ENCODE measurements at places on chromosomes 11 and 22. TPM values are rescaled to one million over a fixed set of nuclear protein-coding genes. Genes with fewer than 3 reads are reported as not detected.

DNA sequence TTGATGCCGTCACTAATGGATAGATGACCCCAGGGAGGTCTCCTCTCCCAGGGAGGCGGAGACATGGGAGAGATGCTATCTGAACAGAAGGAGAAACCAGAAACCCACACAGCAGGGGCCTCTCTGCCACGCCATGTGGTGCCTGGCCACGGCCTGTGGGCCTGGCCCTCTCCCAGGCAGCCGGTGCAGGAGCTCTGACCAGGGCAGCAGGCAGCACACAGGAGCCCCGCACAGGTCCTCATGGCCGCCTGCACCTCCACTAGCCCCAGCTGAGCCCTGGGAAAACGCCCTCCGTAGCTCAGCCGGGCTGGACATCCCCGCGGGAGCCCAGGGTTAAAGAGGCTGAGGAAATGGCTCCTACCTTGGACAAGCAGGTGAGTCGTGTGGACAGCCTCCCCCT is 19.8 kb downstream of the IGSF9B start:
- DNase-seq = no peak

GRCh38 chr11:83200035-83200434 is 6.5 kb downstream of the ANKRD42 start:
- DNase-seq = no peak

The HTR3B gene
- not detected for total RNA-seq

GRCh38 chr11:9802291-9802861 is 138.5 kb downstream of the SWAP70 start:
- DNase-seq = no peak

GRCh38 chr11:65036931-65037330 is 4.1 kb upstream of the SAC3D1 start:
- no peak for DNase-seq

The EML3 gene
- total RNA-seq = 169 TPM

The TNRC6B gene
- total RNA-seq = 140 TPM

- no peak for DNase-seq
Observed at GRCh38 chr11:103929170-103929903, 107.1 kb upstream of the DDI1 start.

GRCh38 chr22:29695129-29695926 is 24.5 kb upstream of the CABP7 start:
- DNase-seq = no peak

GRCh38 chr22:46962406-46962805 is 200.0 kb downstream of the TBC1D22A start:
- no peak for DNase-seq

- no peak for DNase-seq
Observed at GRCh38 chr11:48169259-48169658, 47.4 kb upstream of the OR4B1 start.

The OTOG gene
- total RNA-seq = not detected

The MCAM gene
- total RNA-seq = 25.6 TPM

The IRAG1 gene
- 0.17 TPM for total RNA-seq

The CHKB gene
- total RNA-seq = 181 TPM

The DDTL gene
- 2.4 TPM for total RNA-seq

DNA sequence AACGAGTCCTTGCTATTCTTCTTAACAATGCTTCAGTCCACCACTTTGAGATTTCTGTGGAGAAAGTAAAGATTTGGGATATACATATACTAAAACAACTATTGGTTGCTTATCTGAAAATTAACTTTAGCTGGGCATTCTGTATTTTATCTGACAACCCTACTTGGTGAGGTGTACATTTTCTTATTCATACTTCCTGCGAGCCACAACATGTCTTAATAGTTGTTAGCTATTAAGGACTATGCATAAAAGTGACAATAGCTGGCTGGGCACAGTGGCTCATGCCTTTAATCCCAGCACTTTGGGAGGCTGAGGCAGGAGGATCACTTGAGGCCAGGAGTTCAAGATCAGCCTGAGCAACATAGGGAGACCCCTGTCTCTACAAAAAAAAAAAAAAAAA is 28.0 kb upstream of the TMA7B start:
- DNase-seq = no peak

DNA sequence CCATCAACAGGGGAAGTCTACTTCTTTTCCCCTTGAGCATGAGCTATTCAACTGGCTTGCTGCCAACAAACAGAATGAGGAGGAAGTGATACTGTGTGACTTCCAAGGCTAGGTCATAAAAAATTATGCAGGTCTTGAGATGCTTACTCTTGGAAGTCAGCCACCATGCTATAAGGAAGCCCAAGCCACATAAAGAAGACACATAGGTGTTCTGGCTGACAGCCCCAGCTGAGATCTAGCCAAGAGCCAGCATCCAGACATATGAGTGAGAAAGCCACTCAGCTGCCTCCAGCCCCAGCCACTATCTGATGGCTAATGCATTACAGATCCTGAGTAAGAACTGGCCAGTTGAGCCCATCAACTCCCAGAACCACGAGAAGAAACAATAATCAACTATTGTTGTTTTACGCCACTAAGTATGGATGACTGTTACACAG is 31.0 kb upstream of the PPP2R1B start:
- DNase-seq = no peak

DNA sequence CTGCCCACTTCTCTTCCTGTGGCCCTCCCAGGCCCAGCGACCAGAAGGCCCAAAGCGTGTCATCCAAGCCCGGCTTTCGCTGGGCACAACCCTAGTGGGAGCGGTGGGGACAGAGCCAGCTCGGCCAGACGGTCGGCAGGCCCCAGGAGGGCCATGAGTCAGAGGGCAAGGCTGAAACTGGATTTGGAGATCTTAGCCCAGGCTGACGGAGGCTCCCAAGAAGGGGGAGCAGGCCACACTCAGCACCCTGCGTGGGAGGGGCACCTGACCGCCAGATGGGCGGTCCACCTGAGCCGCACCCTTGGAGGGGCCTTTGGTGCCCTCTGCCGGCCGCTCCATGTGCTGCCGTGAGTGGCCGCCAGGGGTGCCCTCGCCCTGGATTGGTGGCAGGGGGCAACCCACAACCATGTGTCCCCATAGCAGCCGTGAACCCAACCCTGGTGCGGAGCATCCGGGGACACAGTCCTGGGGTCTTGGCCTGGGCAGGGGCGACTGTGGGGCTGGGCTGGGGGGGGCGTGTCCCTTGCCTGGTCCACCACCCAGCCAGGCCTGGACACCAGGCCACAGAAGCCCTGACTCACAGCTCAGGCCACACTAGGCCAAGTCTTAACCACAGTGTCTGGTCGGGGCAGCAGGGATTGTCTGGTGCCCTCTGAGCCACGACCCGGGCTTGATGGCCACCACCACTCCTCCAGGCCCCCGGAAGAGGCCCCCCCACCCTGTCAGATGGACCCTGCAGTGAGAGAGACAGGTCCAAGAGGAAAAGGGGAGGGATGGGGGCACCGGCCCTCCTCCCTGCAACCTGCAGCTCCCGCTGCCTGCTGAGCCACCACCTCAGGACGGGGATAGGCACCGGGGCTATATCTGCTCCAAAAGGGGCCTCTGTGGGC is 19.2 kb upstream of the TALDO1 start:
- DNase-seq = peak; percentile 71

- no peak for DNase-seq
Observed at GRCh38 chr11:16394947-16395346, 38.6 kb upstream of the SOX6 start.

GRCh38 chr11:57425565-57426438 is 1.1 kb downstream of the SLC43A3 start:
- no peak for DNase-seq

DNA sequence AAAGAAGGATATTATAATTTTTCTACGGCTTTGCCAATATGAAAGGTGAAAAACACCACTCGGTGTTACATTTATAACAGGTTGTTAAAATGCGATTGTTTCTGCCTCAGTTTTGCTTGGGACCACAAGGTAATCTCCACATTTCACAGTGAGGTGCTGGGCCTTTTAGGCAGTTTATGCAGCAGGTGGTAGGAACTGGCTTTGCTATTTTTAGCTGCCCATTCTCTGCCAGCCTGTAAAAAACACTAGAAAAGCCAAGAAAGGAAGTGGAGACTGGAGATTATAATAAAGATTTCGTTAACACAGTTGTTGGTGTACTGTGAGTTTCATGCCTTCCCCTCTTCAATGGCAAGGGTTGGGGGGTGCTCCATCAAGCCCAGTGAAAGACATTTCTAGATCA is 8.0 kb upstream of the MRPL16 start:
- no peak for DNase-seq

The CBX6 gene
- total RNA-seq = 45.8 TPM

DNA sequence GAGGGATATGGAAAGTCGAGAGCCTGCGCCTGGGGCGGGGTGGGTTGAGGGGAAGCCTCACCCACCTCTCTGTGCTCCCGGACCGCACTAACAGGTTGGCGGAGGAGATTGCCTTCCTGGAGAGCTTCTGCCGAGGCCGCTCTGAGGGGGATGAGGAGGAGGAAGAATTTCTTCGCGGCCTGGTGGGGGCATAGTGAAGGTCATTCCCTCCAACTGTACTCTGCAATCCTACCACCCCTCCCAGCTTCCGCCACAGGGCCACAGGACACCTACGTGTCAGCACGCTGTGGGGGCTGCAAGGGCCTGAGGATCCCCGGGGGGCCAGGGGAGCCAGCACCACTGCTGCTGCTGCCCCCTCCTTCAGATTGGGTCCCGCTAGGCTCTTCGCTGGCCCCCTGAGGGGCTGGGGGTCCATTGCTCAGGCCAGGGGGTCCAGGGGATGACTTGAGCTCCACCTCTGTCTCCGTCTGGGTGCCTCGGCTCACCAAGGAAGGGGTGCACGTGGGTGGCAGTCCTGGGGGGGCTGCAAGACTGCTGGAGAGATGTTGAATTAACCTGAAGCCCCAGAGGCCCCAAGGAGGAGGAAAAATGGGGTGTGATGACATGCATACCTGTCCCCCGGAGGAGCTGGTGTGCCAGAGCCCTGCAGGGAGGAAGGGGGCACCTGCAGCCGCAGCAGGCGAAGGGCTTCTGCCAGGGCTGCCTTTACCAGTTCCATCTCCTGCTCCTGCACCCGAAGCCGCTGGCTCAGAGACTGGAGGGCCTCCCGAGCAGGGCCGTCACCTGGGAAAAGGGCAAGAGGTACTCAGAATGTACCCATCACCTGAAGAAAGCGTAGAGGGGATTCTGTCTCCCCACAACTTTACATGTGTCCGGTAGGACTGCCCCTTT is 1.5 kb downstream of the EML3 start:
- no peak for DNase-seq

- DNase-seq = no peak
Observed at GRCh38 chr11:114762408-114762807, 84.1 kb downstream of the NXPE2 start.

- DNase-seq = no peak
Observed at GRCh38 chr11:124884340-124884739, 13.3 kb downstream of the ROBO4 start.

GRCh38 chr11:74276581-74276980 is 34.9 kb downstream of the P4HA3 start:
- no peak for DNase-seq

The APOBEC3H gene
- 1.4 TPM for total RNA-seq

GRCh38 chr11:13140028-13140870 is 131.1 kb downstream of the RASSF10 start:
- no peak for DNase-seq

GRCh38 chr11:111183706-111184105 is 61.8 kb upstream of the POU2AF2 start:
- no peak for DNase-seq

- DNase-seq = no peak
Observed at GRCh38 chr11:35515224-35515623, 10.2 kb downstream of the PAMR1 start.

- no peak for DNase-seq
Observed at GRCh38 chr11:36743039-36743438, 145.0 kb upstream of the RAG2 start.

GRCh38 chr22:41916745-41917358 is 2.0 kb upstream of the SHISA8 start:
- DNase-seq = no peak

The PGM2L1 gene
- 10.2 TPM for total RNA-seq

GRCh38 chr11:14764579-14765527 is 121.2 kb downstream of the PDE3B start:
- DNase-seq = no peak

DNA sequence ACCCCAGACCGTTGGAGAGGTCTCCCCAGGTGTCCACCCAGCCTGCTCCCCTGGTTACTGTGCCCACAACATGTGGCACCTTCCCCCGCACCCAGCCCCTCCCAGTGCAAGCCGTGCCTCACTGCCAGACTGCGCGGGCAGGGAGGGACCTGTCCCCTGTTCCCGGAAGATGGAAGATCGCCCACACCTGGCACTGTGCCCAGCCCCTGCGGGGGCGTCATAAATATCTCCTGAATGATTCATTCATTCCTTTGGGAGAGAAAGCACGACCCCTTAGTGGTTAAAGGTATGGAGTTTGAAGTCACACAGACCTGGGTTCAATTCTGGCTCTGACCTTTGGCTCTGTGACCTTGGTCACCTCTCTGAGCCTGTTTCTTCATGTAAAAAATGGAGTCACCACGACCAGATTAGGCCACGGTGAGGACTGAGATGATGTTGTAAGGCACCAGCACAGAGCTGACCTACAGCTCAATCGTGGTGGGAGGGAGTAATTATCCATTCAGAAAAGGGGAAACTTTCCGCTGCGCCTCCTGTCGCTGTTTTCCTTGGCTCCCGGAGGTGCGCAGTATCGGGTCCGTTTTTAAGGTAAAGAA is 497 bp upstream of the SYT12 start:
- DNase-seq = no peak

- DNase-seq = no peak
Observed at GRCh38 chr22:46537225-46537945, at the start of gene CELSR1. CELSR1 (minus strand) TSS chr22:46537620; CDS start chr22:46537170, 450 bp downstream.

- DNase-seq = no peak
Observed at GRCh38 chr22:42335839-42336378, 65.5 kb upstream of the TCF20 start.

DNA sequence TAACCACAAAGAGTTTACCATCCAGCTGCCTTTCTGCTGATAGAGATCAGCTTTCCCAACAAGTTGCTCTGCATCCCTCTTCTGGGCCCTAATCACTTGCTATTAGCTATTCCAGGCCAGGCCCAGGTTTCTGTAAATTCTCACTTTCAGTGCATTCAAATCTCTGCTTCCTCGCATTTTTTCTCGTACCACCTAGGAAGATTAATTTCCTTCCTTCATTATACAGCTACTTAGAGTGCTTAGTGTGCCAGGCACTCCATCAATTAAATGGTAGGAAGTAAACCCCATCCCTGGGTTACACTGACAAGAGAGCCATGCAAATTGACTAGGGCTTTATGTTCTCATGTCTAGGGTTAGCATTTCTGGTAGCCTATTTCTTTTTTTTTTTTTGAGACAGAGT is 9.7 kb downstream of the SIAE start:
- DNase-seq = no peak

- no peak for DNase-seq
Observed at GRCh38 chr22:44085743-44086270, 61.7 kb downstream of the PARVB start.

- DNase-seq = no peak
Observed at GRCh38 chr11:818396-819128, at the start of gene PNPLA2. PNPLA2 (plus strand) TSS chr11:818914; CDS start chr11:819719, 805 bp downstream.

DNA sequence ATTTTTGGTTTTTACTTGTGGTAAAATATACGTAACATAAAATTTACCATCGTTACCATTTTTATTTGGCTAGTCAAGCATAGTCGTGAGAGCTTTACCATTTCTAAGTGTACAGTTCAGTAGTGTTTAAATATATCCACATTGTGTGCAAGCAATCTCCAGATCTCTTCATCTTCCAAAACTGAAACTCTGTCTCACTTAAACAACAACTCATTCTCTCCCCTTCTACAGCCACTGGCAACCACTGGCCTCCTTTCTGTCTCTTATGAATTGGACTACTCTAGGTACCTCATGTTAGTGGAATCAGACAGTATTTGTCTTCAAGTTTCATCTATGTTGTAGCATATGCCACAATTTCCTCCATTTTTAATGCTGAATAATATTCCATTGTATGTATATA is 37.4 kb downstream of the SMC1B start:
- DNase-seq = no peak

The MFNG gene
- 150 TPM for total RNA-seq

The GLB1L3 gene
- 2.2 TPM for total RNA-seq

The FAM180B gene
- 0.23 TPM for total RNA-seq

The KCNQ1OT1 gene
- total RNA-seq = 0.20 TPM

Data from T-helper 17 cell (primary cell).